Common myeloid progenitor, CD34-positive (primary cell): ENCODE measurements at places on chromosomes 2 and 18.

DNA sequence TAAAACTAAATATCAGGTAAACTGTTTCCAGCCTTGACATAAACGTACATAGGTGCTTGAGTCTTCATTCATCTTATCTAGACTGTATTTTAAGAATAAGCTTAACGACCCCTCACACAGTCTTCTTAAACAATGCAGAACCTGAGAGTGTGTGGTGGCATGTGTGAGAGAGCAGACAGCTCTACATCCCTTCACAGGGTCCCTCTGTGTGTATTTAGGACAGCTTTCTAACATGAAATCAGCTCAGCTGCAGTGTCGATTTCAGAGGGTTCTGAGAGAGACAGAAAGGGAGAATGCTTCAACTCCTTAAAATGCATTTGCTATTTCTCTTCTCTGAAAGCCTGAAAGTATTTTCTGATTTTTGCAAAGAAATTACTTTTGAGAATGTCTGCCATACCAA lies 185.2 kb downstream of the GRB14 start:
- DNase-seq, result no peak

DNA sequence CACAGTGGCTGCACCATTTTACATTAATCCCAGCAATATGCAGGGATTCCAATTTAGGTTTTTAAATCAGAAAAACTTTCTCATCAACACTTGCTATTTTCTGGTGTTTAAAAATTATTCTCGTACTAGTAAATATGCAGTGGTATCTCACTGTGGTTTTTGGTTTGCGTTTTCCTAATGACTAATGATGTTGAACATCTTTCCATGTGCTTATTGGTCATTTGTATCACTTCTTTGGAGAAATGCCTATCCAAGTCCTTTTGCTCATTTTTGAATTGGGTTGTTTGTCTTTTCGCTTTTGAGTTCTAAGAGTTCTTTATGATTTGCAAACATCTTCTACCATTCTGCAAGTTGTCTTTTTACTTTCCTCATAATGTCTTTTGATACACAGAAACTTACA lies 62.1 kb upstream of the TCF7L1 start:
- DNase-seq, result no peak

- no peak for DNase-seq
Measured at GRCh38 chr2:77512507-77512906, 9.7 kb downstream of the LRRTM4 start.

DNA sequence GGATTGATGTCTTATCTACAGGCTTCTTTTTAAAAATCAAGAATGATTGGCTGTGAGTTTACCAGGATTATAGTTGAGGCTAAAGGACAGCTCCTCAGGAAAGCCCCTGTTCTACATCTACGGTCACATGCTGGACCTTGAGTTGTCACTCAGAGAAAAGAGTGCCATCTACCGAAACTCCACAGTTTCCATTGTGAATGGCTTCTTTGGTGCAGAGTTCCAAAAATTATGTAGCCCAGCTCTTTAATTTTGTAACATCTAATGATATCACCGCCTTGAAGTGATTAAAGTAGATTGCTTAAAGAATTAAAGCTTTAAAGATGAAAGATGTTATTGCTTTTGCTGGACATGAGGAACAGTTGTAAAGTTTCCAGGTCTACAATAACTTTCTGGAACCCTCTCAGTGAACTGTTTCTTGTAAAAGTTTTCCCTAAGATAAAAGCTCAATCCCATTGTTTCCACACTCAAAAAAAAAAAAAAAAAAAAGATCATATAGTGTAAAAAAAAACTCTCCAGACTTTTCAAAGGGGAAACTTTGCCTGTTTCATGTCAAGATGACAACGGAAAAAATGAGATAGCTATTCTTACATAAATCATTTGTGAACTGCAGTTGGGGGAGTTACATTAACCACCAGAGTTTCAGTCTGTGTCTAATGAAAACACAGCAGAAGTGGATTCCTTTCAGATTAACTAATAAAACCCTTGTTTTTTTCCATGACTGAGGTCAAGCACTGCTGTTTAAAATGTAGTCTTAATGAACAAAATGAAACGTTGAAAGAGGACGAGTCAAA lies 4.3 kb downstream of the COL3A1 start:
- DNase-seq, result no peak

- DNase-seq, result no peak
Measured at GRCh38 chr18:79884963-79885728, 66.3 kb downstream of the SLC66A2 start.

DNA sequence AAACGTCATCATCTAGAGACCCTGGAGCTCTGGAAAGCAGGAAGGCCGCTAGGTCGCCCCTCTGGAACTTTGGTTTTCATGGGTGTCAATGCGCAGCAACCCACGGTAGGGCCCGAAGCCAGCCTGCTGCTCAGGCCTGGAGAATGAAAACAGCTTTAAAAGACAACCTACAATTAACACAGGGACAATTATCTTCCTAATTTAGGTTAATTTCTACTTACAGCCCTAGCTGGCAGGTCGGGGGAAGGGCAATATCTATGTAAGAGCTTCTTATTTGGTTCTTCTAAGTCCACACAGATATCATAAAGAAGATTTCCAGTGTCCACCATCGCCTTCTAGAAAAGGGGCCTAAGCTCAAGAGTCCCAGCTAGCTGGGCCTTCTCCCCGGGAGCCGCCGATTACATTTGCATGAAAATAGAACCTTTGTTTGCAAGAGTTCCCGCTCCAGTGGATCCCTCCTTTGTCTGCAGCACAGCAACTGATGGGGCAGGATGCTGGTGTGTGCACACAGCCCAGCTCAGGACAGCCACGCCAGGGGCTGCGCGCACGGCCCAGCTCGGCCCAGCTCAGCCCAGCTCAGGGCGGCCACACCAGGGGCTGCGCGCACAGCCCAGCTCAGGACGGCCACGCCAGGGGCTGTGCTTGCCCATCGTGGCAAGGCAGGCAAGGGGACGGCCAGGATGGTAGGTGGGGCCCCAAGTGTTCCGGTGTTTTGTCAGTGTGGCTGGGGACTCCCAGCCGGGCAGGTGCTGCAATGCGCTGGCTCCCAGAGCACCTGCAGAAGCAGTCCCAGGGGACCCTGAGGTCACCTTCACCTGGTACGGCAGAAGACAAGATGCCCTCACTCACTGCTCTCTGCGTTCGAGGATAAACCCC lies 109.1 kb downstream of the HDAC4 start:
- no peak for DNase-seq

DNA sequence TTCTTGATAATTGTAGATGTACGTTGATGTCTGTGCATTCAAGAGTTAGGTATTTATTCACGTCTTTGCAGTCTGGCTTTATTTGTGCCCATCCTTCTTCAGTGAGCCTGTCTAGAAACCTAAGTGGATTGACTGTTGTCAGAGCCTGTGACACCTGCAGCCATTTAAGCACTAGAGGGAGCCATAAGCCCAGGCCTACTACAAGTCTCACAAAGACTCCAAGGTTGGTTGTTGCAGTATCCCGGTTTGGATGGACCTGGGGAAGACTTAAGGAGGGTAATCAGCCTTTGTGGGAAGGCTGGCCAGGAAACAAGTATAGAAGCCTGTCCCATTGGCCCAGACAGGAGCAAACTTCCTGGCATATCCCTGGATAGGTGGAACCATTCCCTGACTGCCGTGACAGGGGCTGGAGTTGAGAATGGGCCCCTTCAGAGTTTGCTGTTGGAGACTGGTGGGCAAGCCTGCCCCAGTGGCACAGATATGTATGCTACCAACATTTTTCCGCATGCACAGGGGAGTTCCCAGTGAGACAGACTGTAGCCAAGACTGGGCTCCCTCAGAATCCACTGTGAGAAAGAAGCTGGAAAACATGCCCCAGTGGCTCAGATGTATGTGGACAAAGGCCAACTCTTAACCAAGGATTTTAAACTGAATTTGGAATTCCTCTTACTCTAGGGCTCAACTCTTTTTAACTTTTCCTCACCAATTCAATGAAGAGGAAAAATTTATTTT lies 9.3 kb upstream of the LRRC30 start:
- DNase-seq, result peak; percentile 66

DNA sequence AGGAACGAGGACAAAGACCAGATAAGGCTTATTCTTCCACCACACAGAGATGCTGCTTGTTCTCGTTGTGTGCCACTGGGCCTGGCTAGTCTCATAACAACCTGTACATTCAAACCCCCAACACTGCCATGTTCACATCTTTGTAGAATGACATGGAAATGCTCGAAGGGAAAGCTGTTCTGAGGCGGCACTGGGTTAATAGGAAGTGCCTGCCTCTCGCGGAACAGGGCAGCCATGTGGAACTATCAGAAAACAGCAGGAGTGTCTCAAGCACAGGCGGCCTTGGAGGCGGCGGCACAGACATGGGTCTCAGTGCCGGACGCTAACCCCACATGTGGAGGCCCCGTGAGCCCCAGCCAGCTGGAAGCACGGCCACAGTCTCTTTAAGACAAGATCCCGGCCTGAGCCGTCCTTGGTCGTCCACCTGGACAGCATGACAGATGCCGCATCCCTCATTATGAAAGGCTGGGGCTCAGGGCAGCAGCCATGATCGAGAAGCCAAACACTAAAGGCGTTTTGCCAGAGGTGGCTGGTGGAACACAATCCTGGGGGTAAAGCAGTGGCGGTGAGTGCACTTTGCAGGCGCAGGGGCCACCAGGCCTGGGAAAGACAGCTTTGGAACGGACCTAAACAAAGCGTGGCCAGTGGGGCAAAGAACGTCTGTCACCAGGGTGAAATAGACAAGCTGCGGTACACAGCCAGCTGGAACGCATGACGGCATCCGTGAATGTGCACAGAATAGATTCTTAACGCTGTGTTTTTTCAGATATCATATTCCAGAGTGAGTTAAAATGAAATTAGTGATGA lies 161.0 kb downstream of the HDAC4 start:
- DNase-seq, result no peak
